Midbrain (tissue), 1 donor: ENCODE measurements at places on chromosomes 5 and 9.

- no peak for DNase-seq
Observed at GRCh38 chr9:97668485-97668884, 28.7 kb downstream of the XPA start.

DNA sequence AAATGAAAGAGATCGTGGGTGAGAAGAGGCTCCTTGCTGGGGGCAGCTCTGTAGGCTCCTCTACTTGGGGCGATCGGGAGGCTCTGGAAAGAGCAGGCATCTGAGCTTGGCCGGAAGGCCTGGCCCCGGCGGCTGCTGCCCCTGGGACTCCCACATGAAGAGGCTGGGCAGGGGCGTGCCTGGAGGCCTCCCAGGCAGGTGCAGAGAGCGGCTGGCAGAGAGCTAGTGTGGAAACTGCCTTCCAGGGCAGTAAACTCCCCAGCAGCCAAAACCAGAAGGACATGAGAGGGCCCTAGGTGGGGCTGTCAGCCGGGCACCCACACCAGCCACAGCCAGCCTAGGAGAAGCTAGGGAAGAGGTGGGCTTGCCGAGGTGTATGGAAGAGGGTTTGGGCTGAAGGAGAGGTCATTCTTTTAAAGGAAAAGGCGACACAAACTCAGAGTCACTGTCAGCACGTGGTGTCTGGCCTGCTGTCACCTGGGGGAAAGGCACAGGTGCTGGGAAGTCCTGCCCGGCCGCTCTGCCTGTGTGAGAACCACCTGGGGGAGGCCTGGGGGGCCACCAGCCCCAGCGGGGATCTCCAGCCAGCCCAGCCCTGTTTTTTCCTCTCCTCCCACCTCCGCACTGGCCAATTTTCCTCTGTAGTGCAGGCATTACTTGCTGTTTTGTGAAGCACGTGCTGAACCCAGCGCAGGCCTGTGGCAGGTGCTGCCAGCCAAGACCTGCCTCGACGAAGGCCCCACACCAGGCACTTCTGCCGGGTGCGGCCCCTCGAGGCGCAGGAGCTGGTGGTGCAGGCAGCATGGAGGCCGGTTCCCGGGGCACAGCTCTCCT lies 44.8 kb upstream of the EGFL7 start:
- no peak for DNase-seq

DNA sequence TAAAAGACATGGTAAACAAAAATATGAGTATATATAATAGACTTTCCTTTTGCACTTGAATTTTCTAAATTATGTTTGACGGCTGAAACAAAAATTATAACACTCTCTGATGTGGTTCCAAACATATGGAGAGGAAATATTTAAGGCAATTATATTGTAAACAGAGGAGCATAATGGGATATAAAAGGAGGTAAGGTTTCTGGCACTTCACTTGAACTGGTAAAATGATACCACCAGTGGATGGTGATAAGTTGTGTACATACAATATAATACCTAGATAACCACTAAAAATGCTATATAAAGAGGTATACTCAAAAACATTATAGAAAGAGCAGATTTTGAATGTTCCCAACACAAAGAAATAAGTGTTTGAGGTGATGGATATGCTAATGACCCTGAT lies 192.9 kb upstream of the RAD23B start:
- DNase-seq = no peak

DNA sequence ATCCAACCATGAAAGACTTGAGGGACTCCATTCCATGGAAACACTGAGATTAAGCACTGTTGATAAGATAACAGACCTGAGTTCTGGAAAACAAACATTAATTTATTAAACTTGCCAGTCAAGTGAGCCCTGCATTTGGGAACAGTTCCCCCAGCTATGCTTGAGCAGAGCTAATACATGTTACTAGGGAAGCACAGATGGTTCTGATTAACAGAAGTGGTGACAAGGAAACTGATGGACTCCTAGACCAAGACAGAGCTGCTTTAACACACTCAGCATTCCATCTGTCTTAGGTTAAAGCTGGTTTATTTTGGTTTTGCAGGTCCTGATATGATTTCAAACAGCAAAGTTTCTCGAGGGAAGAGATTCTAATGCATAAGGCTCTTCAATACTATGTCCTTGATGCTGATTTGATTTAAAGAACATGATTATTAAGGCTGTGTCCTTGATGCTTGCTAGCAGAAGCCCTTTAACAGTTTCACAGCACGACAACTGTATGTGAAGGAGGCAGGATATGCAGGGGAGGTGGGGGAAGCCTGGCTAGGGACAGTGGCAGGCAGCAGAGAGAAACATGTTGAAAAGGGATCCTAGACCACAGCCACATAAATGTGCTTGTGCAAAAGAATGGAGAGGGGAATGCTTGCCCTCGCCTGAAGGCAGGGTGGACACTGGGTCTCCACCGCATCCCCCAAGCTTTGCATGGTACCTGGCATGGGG lies 66.2 kb downstream of the ACTBL2 start:
- no peak for DNase-seq

GRCh38 chr5:154860765-154861164 lies 2.3 kb downstream of the CNOT8 start:
- no peak for DNase-seq

GRCh38 chr5:173480896-173481295 lies 135.6 kb downstream of the BOD1 start:
- no peak for DNase-seq

DNA sequence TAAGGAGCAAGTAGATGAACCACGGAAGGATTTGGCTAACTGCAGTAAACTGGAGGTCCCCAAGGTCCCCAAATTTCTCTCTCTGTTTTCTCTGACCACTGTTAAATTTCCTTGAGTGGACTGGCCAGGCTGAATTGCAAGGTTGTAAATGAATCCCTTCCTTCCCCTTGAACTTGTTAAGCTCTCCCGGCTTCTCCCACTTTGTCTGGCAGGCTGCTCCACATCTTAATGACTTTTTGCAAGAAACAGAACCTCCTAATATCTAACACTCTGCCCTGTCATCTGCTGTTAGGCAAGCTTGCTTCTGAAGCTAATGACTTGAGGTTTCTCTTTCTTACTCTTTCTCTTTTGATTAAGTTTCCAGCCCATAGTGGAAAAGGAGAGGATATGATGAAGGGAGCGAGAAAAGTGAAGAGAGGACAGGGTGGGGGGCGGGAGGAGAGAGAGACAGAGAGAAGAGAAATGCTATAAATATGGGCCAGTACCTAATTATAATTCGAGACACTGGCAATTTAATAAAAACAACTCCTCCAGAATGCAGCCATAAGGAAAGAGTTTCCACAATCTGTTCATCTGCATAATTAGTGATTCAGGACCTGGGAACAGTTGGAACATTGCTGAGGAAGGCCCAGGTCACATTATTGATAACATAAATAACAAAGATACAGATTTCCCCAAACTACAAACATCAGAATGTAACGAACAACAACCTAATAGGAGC lies 437.3 kb upstream of the MPDZ start:
- no peak for DNase-seq

DNA sequence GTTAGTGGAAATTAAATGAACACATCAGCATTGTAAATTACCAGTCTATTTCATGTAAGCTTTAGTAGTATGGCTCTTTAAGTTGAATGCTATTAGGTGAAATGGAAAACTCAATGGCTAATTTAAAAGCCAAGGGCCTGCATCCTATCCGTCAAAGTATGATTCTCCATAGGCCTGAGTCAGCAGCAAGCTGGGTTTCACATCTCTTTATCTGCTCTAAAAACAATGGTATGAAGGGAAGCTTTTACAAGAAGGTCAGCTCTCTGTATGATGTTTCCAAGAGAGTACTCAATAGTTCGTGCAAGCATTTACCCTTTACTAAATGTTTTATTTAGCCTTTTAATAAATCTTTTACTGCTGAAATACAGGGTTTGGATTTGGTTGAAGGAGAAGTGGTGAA lies 62.8 kb downstream of the MAP1B start:
- DNase-seq = no peak

DNA sequence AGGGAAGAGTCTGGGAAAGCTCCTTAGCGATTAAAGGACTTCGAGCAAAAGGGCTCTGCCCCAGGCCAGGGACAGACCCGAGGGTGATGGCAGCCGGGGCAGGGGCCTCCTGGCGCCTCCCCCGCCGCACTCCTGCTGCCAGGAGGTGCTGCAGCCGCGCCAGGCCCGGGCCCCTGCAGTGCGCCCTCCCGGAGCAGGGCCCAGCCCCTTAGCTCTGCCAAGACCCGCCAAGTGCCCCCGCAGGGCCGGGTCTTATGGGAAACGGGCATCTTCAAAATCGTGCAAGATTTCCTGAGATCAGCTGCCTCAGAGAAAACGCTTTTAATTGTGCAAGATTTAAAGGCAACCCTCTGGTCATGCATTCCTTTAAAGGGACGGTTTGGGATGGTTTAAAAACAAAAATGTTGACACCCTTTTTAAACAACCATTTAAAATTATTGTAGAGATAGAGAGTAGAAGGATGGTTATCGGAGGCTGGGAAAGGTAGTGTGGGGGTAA lies 52.4 kb downstream of the CDC14B start:
- DNase-seq = peak; percentile 57

GRCh38 chr5:142584891-142585290 lies 101.0 kb downstream of the FGF1 start:
- DNase-seq = no peak

GRCh38 chr9:136364942-136365774 lies 1.6 kb upstream of the DNLZ start:
- DNase-seq = no peak
